ENCODE measurements at places on chromosomes 2 and 18. TPM values are rescaled to one million over a fixed set of nuclear protein-coding genes. Genes with fewer than 3 reads are reported as not detected.

The LRP1B gene
- total RNA-seq, result 1.7 TPM

The UPP2 gene
- total RNA-seq, result not detected

The SULT1C2 gene
- 2.1 TPM for total RNA-seq

The NEURL3 gene
- total RNA-seq, result 0.48 TPM

The SLC39A6 gene
- 14.8 TPM for total RNA-seq

The IKZF2 gene
- 22.2 TPM for total RNA-seq

The STON1 gene
- 1.7 TPM for total RNA-seq

The TCF23 gene
- not detected for total RNA-seq

The PRSS56 gene
- total RNA-seq, result not detected

Data from PC-9 (cell line).